ENCODE measurements at places on chromosomes 4 and X.

GRCh38 chrX:12919620-12920019 lies 13.2 kb downstream of the TLR8 start:
- no peak for DNase-seq

DNA sequence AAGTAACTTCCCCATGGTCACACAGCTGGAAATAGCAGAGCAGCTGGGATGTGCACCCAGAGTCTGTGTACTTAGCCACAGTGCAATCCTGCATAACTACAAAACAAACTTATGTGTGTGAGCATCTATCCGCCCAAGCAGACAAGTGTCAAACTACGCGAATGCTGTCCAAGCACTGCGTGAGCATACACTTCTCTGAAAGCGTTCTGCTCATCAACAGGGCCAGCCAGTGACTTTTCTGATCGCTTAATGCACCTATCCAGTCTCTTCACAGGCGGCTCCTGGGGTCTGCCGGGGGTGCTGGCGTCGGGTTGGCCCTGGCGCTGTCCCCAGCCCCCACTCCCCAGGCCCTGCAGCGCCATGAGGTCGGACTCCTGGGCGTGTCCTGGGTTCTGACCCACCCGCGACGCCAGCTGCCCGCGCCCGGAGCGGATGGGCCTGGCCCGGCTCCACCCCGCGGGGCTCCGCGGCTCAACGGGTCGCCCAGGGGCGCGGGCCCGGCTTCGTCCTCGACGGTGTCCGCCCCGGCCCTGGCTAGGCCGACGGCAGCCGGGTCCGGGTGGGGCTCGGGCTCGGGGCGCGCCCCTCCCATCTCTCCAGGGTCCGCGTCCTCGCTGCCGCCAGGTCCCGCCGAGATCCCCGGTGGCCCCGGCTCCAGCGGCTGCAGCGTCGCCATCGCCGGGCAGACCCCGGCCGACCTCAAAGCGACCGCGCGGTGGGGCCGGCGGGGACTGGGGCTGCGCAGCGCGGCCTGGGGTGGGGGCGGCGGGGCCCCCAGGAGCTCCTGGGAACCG lies 1.3 kb upstream of the ZNF141 start:
- DNase-seq = no peak

GRCh38 chrX:69144838-69145680 lies 20.2 kb downstream of the PJA1 start:
- no peak for DNase-seq

DNA sequence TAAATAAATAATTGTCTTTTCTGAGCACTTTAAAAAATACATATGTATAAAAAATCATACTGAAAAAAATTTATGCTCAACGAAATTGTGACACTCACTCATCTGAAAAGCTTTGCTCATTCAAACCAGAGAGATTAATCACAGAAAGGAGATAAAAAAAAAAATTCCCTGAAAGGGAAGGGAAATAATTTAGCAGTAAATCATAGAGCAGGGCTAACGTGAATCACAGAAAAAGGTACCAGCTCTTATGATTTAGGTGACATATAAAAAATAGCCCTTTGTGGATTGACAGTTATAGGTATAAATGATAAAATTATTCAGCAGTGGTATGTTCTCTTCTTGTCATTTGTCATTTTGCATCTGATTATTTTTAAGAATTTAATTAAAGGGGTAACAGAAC lies 552.7 kb upstream of the TENM3 start:
- DNase-seq = no peak
